Stimulated activated CD4-positive, alpha-beta T cell treated with anti-CD3 and anti-CD28 coated beads, TNF-alpha, amount 100 ng/mL, for 24 hours (primary cell): ENCODE measurements at places on chromosomes 7 and 10.

GRCh38 chr10:71801361-71801760 is 28.0 kb upstream of the VSIR start:
- no peak for DNase-seq

- no peak for DNase-seq
Observed at GRCh38 chr7:104482362-104483037, 154.1 kb downstream of the LHFPL3 start.

GRCh38 chr7:17489961-17490360 is 191.5 kb downstream of the AHR start:
- no peak for DNase-seq

- DNase-seq: no peak
Observed at GRCh38 chr7:158358926-158359645, 228.5 kb downstream of the PTPRN2 start.

GRCh38 chr10:1316121-1316808 is 260.1 kb downstream of the WDR37 start:
- no peak for DNase-seq

- DNase-seq: no peak
Observed at GRCh38 chr7:113087071-113087998, 708 bp upstream of the GPR85 start.

DNA sequence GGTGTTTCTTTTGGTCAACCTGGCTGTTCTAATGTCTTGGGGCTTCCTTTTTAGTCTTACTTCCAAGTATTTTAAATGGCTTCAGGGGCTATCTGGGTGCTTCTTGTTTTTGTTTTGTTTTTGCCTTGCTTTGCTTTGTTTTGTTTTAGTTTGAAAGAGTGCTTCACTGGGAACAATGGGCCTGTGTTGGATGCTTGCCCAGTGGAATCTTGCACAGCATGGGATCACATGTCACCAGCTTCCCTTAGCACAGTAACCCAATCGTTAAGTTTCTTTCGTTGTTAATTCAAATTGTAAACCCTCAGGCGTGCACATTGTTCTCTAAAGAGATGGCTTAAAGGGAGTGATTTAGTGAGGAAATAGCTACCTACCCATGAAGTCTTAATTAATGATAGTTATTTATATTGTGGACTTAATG is 8.9 kb downstream of the COL17A1 start:
- no peak for DNase-seq

DNA sequence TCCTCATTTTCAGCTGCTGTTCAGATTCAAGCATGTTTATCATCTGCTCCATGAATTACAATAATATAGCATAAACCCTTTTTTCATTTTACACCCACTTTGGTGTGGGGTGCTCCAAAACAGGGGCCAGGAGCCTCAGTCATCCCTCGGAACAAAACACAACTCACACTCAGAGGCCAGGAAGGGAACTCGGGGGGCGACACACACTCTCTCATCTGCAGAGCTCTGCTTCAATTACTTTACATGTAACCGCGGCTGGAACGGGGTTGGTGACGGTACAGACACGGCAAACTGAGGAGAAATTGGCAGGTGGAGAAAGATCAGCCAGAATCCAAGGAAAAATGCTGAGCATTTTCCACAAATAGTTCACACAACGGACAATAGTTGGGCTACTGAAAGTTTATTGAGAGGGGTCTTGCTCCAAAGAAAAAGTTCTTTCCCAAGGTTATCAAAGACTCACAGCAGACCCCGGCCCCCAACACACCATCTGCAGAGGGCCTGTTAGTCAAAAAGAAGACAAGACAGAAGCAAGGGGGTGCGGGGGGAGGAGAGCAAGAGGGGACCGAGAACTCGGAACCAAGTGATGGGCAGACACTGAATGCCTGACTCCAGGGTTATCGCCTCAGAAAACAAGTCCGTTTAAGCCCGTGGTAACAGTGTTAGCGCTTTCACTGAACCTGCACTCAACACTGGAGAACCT is 20.5 kb downstream of the DIP2C start:
- no peak for DNase-seq

- DNase-seq: no peak
Observed at GRCh38 chr10:90224791-90225566, 523.6 kb downstream of the KIF20B start.

GRCh38 chr10:30995081-30995770 is 36.4 kb downstream of the ZNF438 start:
- DNase-seq: no peak

- no peak for DNase-seq
Observed at GRCh38 chr7:75638594-75639070, 100.1 kb downstream of the HIP1 start.

GRCh38 chr7:83271212-83272099 is 108.8 kb upstream of the PCLO start:
- no peak for DNase-seq

DNA sequence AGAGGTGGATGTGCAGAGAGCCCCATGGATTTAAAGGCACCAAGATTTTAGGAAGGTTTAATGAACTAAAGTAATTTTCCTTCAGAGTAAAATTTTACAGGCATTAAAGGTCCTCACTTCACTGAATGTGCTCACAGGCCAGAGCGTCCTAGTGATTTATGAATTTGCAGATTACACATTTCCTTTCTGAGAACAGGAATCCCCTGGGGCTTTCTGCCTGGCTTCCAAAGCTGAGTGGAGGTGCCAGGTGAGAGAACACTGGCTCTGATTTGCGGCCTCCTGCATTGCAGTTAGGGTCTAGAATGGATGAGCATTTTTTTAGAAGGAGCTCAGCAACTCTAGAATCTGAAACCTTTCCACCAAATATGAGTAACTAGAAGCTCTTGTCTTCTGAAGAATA is 194.3 kb downstream of the SORCS3 start:
- DNase-seq: no peak

DNA sequence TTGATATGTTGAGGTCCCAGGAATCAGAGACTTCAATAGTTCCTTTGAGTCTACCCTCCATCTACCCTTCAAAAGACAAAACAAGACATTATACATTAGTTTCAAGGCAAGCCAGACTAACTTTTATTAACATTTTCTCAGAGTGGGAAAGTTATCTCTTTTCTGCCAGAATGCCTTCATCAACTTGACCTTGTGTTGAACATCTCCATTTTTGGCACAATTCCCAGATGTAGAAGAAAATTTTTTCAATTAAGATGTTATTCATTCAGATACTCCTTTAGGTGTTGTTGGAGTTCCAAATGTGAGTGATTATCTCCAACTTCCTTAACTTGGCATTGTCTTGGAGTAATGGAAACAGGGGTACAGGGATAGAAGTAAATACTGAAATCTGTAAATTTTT is 59.1 kb downstream of the NRF1 start:
- DNase-seq: no peak
